Smooth muscle cell of bladder (primary cell): ENCODE measurements at places on chromosomes 5 and 9. TPM values are rescaled to one million over a fixed set of nuclear protein-coding genes. Genes with fewer than 3 reads are reported as not detected.

NRG2 gene
- total RNA-seq: 0.18 and 0.28 TPM in 2 replicates

GBA2 gene
- total RNA-seq: 16.8 and 20.4 TPM in 2 replicates

ZNF879 gene
- 3.6 and 3.8 TPM in 2 replicates for total RNA-seq

SPATA6L gene
- 0.28 and 0.43 TPM in 2 replicates for total RNA-seq

SLCO4C1 gene
- total RNA-seq: not detected in 2 replicates

MELK gene
- total RNA-seq: 5.0 and 6.0 TPM in 2 replicates
